Bronchial epithelial cell (primary cell): ENCODE measurements at places on chromosomes 1 and 21. TPM values are rescaled to one million over a fixed set of nuclear protein-coding genes. Genes with fewer than 3 reads are reported as not detected.
A peak's percentile ranks its signal among the peaks of the same experiment; 100 is the strongest.

DNA sequence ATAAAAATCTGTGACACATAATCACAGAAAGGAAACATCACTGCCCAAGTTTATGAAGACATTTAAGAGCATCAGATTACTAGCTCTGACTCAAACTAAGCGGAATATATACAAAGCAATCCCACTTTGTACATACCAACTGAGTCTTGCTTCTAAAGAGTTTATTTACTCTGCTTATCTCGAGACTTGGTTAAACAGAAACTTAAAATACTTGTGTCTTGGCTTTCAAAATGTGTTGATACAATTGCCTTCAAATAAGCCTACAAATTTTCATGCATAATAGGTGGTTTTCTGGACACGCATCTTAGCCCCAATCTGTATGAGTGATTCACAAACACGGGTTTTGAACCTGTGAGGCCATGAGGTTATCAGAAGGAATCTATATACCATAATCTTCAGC lies 21.0 kb downstream of the CD160 start:
- DNase-seq, result peak; percentile 76

DNA sequence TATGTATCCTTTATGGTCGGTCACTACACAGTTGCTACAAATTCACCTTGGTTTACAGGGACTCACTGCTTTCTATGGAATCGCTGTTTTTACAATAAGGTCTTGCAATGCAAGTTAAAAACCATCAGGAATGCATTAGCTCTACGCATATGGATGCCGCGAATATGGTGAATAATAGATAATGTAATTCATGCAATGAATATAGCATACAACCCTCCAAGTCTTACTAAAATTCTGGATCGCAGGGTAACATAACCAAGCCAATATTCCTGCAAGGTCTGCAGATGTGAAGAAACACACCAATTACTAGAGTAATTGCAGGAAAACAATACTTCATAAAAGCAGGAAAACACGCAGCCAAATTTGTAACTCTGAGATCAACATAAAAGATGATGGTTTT lies 75.6 kb upstream of the BACE2 start:
- no peak for DNase-seq

GRCh38 chr21:29870814-29871213 lies 69.0 kb downstream of the GRIK1 start:
- peak; percentile 36 for DNase-seq

The S100A7 gene
- total RNA-seq, result 0.38 TPM in 1 of 2 replicates, not detected in the other
